Suprapubic skin (tissue), 4 donors: ENCODE measurements at places on chromosomes 7 and 10. TPM values are rescaled to one million over a fixed set of nuclear protein-coding genes. Genes with fewer than 3 reads are reported as not detected.

SH2D4B gene
- total RNA-seq, result not detected

AUTS2 gene
- 42.3 TPM for total RNA-seq

CNTNAP2 gene
- 0.30 TPM for total RNA-seq

ATP6V0E2 gene
- total RNA-seq, result 15.2 TPM

GATA3 gene
- 241 TPM for total RNA-seq

LCOR gene
- total RNA-seq, result 36.8 TPM

CHCHD2 gene
- total RNA-seq, result 285 TPM

TMEM213 gene
- total RNA-seq, result 11.4 TPM

GRCh38 chr10:68105820-68106219 is 3.5 kb upstream of the MYPN start:
- no peaks in the 10 kb centered on the region for H3K27me3 ChIP-seq
- no peaks in the 10 kb centered on the region for H3K36me3 ChIP-seq

DNA sequence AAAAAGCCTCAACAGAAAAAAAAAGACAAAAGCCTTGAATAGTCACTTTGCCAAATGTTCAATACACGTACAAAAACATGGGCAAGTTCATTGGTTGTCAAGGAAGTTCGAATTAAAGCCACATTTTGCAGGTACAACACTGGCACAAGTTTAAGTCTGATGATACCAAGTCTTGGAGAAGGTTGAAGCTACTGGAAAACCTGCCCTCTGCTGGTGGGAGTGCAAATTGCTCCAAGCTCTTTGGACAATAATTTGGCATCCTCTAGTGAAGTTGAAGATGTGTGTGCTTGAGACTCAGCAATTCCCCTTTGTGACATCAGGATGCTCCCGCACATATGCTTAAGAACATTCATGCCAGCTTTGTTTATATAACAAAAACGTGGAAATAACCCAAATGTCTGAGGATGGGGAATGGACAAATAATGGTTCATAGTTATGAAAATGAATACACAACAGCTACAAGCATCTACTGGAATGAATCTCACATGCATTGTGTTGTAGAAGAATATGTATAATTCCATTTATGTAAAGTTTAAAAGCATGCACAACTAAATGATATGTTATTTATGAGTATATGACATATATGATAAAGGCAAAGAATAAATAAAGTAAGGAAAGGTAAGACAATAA is 120.0 kb upstream of the PLPP4 start:
- H3K27me3 ChIP-seq, result no peaks in the 10 kb centered on the region
- DNase-seq, result no peak
- H3K4me3 ChIP-seq, result no peak overlapping the region
- no peaks in the 10 kb centered on the region for H3K4me1 ChIP-seq
- H3K27ac ChIP-seq, result no peak overlapping the region

GRCh38 chr10:49415846-49416245 is 20.0 kb upstream of the DRGX start:
- H3K27me3 ChIP-seq, result no peaks in the 10 kb centered on the region
- no peak overlapping the region for H3K27ac ChIP-seq
- peaks cover 13% of the 10 kb centered on the region for H3K4me1 ChIP-seq

DNA sequence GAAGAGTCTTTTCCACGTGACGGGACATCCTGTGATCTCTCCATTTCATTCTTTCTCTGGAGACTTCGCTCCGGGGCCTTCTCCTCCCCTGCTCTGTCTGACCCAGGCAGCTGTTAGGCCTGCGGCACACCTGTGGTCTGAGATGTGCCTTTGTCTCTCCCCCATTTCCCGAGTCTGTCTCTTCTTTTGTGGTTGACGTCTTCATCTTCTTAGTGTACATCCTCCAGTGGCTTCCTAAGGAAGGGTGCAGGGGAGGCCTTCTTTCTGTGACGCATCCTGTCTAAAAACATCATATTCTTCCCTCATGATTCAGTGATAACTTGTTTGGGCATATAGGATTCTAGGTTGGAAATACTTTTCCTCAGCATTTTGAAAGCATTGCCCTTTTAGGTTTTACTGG is 17.2 kb upstream of the ATP6V0E2 start:
- no peak for DNase-seq
- no peaks in the 10 kb centered on the region for H3K27me3 ChIP-seq
- peaks cover 29% of the 10 kb centered on the region for H3K36me3 ChIP-seq
- H3K27ac ChIP-seq, result no peak overlapping the region
- H3K4me1 ChIP-seq, result peaks cover 12% of the 10 kb centered on the region

GRCh38 chr10:31583293-31583692 is 264.3 kb downstream of the ZEB1 start:
- H3K36me3 ChIP-seq, result no peaks in the 10 kb centered on the region
- no peak overlapping the region for H3K27ac ChIP-seq
- no peak for DNase-seq
- no peak overlapping the region for H3K4me3 ChIP-seq
- H3K27me3 ChIP-seq, result no peaks in the 10 kb centered on the region

- H3K4me1 ChIP-seq, result no peaks in the 10 kb centered on the region
- DNase-seq, result no peak
- no peaks in the 10 kb centered on the region for H3K36me3 ChIP-seq
These were observed 34.1 kb upstream of the NOBOX start for GRCh38 chr7:144437370-144438191.

GRCh38 chr10:61792921-61793320 is 108.6 kb upstream of the ARID5B start:
- H3K27me3 ChIP-seq, result no peaks in the 10 kb centered on the region
- no peak overlapping the region for H3K27ac ChIP-seq
- H3K4me1 ChIP-seq, result no peaks in the 10 kb centered on the region
- no peak overlapping the region for H3K4me3 ChIP-seq

- no peaks in the 10 kb centered on the region for H3K36me3 ChIP-seq
- peaks cover 11% of the 10 kb centered on the region for H3K27me3 ChIP-seq
- no peaks in the 10 kb centered on the region for H3K4me1 ChIP-seq
These were observed 240.8 kb downstream of the GATA3 start for GRCh38 chr10:8295311-8295710.

DNA sequence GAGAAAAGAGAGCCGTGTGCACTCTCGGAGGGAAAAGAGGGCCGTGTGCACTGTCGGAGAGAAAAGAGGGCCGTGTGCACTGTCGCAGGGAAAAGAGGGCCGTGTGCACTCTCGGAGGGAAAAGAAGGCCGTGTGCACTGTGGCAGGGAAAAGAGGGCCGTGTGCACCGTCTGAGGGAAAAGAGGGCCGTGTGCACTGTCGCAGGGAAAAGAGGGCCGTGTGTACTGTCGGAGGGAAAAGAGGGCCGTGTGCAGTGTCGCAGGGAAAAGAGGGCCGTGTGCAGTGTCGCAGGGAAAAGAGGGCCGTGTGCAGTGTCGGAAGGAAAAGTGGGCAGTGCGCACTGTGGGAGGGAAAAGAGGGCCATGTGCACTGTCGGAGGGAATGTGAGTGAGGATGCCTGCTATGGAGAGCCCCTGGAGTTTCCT is 188.7 kb downstream of the DNAJB6 start:
- no peak overlapping the region for H3K4me3 ChIP-seq
- H3K27ac ChIP-seq, result no peak overlapping the region
- H3K36me3 ChIP-seq, result no peaks in the 10 kb centered on the region
- no peak for DNase-seq
- peaks cover 23% of the 10 kb centered on the region for H3K27me3 ChIP-seq

DNA sequence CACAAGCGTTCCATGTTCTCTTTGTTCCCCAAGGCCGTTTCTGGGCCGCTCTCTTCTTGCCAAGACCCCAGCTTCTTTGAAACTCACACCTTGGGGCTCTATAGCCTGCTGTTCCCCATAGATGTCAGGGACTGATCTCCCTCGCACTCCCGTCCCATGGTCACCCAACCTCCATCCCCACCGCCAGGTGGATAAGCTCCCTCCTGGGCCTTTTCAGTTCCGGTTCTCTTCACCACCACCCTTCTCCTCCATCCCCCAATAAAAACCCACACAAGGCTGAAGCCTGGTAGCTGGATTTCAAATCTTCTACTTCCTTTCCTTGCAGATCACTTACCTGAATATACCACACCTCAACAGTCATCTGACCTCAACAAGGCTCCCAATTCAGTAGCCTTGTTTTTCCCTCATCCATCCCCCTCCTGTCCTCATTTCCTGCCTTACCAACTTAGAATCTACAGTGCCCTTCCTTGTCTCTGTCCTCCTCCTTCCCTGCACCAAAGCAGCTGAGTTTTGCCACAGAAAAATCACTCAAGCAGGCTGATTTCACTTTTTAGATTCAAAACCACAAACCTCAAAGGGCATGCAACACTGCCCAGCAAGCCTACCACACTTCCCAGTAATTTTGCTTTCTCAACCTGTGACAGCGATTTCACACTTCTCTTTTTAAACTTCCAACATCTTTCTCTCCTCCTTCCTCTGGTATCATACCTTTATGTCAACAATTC is 7.7 kb downstream of the SLC37A3 start:
- no peaks in the 10 kb centered on the region for H3K4me1 ChIP-seq
- H3K4me3 ChIP-seq, result no peak overlapping the region

DNA sequence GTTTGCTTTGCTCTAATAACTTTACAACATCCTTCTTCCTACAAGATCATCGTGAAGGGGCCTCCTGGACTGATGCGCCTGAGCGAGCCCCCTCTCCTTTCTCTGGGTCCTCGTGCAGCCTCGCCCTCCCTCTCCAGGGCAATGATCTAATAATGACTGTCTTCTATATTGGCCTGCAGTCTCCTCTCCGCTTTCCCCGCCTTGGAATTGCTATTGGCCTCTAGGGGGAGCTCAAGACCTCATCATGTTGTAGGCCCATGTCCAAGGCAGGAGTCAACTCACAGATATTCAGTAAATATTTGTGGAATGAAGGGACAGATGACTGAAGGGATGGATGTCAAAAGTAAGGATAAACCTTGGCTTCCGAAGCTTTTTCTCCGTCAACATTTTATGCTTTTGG is 1180.3 kb downstream of the TYW1 start:
- H3K27me3 ChIP-seq, result no peaks in the 10 kb centered on the region
- H3K4me3 ChIP-seq, result no peak overlapping the region
- no peak overlapping the region for H3K27ac ChIP-seq
- H3K36me3 ChIP-seq, result no peaks in the 10 kb centered on the region
- no peak for DNase-seq

DNA sequence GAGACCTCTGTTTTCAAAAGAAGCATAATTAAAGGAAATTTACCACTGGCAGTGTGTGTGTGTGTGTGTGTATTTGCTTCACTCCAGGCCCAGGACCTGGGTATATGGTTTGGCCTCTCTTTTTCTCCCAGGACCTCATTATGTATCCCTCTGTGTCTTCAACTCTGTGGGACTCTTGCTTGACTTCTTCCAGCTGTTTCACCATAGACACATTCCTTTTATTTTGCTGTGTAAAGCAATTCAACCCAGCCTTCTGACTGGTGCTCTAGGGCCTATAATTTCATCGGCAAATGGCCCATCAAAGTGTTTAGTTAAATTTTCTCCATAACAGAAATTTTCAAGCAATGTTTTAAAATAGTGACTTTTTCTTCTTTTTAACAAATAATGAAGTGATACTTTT is 954.3 kb downstream of the CNTNAP2 start:
- no peaks in the 10 kb centered on the region for H3K27me3 ChIP-seq
- no peaks in the 10 kb centered on the region for H3K4me1 ChIP-seq
- no peak overlapping the region for H3K4me3 ChIP-seq
- H3K36me3 ChIP-seq, result no peaks in the 10 kb centered on the region
- no peak for DNase-seq
- no peak overlapping the region for H3K27ac ChIP-seq

GRCh38 chr7:55387062-55387965 is 22.2 kb downstream of the LANCL2 start:
- no peak overlapping the region for H3K27ac ChIP-seq
- DNase-seq, result no peak
- H3K27me3 ChIP-seq, result no peaks in the 10 kb centered on the region
- no peak overlapping the region for H3K4me3 ChIP-seq
- no peaks in the 10 kb centered on the region for H3K4me1 ChIP-seq
- H3K36me3 ChIP-seq, result peaks cover 10% of the 10 kb centered on the region

- no peak overlapping the region for H3K4me3 ChIP-seq
- H3K4me1 ChIP-seq, result peaks cover 2% of the 10 kb centered on the region
- no peak for DNase-seq
- no peak overlapping the region for H3K27ac ChIP-seq
- H3K36me3 ChIP-seq, result no peaks in the 10 kb centered on the region
These were observed 168.0 kb upstream of the ZNF32 start for GRCh38 chr10:43816351-43817321.
